ENCODE measurements at places on chromosomes 5 and 9.

DNA sequence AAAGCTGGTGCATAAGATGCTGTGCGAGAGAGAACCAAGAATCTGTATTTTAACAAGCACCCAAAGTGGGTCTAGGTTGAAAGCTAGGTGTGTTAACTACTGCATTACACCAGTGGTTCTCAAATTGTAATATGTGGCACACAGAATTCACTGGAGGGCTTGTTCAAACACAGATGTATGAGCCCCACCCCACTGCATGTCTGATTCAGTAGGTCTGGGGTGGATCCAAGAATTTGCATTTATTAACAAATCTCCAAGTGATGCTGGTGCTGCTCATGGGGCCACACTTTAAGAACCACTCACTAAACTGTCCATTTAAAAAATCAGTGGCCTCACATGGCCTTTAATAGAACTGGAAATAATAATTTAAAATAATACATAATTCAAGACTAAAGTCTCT, 40.4 kb downstream of the LPAR1 start:
- peak; percentile 38 for DNase-seq

GRCh38 chr9:123867034-123867433, 62.9 kb downstream of the DENND1A start:
- DNase-seq: no peak

DNA sequence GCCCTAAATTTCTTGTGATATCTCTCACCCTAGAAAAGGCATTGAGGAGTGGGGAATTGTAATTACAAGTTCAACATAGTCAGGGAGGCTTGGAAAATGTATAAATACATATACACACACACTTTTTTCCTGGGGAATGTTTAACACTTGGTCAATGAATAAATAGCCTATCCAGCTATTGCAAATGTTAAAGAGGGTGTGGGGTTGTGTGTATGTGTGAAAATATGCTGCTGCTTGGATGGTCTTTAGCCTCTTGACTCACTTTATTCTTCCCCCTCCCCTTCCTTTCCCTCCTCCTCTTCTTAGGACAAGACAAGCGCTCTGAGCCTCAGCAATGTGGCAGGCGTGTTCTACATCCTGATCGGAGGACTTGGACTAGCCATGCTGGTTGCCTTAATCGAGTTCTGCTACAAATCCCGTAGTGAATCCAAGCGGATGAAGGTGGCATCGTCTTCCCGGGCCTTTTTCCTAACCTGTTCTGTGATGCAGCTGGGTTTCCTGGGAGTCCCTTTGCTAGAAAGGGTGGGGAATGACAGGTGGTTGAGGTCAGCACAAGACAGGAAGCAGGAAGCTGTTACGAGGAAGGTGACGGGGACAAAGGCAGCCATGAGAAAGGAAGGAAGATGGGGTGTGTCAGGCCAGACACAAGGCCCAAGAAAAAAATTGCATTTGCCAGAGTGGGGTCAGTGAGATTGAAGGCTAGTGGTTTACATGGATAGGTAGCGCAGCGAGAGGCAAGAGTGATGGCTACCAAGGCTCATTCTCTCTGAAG, 236.5 kb downstream of the FAM114A2 start:
- DNase-seq: no peak

DNA sequence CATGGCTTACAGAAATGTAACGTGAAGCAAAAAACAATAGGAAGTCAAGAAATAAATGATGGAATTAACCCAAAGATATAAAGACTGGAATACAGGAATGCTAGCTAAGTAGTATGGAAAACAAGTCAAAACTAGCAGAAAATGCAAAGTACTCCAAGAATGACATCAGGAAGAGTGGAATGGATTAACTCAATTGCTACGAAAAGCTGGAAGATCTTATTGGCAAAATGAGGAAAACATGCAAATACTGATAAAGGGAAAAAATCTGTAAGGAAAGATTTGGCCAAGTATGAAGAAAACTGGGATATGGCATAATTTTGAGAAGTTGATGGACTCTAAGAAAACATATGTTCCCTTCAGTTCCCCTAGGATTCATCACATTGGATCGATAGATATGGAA, 324.5 kb upstream of the ZNF608 start:
- DNase-seq: no peak

DNA sequence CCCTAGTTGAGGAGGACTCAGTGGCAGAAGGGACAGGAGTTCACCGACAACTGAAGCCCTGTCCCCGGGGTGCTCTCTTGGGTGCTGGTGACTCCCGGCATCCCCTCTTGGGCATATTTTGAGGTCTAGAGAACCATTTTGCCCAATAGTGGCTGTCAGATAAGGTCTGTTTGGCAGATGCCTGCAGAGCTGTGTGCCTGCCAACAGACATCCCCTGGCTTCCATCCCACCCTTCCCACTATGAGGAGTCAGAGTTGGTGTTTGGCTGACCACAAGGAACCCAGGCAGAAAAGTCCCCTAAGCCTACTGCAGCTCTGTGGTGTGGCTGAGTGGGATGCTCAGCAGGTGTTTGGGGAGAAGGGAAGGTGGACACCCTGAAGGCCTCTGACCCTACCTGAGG, 207.0 kb downstream of the AUH start:
- no peak for DNase-seq

GRCh38 chr9:92713528-92713927, 43.6 kb upstream of the IPPK start:
- DNase-seq: no peak

Data from RWPE1 (cell line).